ENCODE measurements at places on chromosomes 2 and 18. TPM values are rescaled to one million over a fixed set of nuclear protein-coding genes. Genes with fewer than 3 reads are reported as not detected.

GRCh38 chr2:8965216-8965969 is 38.1 kb downstream of the MBOAT2 start:
- DNase-seq, result no peak
- no peaks in the 10 kb centered on the region for H3K27me3 ChIP-seq
- H3K36me3 ChIP-seq, result peaks cover 5% of the 10 kb centered on the region

- DNase-seq, result no peak
- H3K4me3 ChIP-seq, result no peak overlapping the region
- no peak overlapping the region for H3K27ac ChIP-seq
- H3K4me1 ChIP-seq, result no peaks in the 10 kb centered on the region
- peaks cover 45% of the 10 kb centered on the region for H3K27me3 ChIP-seq
Observed at GRCh38 chr2:204140246-204140645, 203.7 kb downstream of the ICOS start.

DNA sequence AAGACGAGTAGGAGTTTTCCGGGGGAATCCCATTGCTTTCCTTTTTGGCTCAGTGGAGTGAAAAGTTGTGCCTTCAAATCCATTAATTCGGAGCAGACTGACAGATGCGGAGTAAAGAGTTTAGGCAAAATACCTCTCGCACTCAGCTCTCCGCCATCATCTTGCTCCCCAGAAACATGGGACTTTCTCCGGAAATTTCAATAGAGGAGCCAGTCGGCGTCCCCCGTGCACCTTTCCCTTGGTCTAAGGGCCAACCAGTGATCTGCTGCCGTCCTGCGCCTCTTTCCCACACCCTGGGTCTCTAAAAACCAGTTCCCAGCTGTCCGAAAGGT is 318 bp downstream of the TYW5 start:
- peak overlapping the region; percentile 81 for H3K27ac ChIP-seq
- peak; percentile 52 for DNase-seq
- H3K4me3 ChIP-seq, result peak overlapping the region; percentile 92
- peaks cover 28% of the 10 kb centered on the region for H3K4me1 ChIP-seq
- no peaks in the 10 kb centered on the region for H3K27me3 ChIP-seq
- H3K36me3 ChIP-seq, result peaks cover 16% of the 10 kb centered on the region

GRCh38 chr2:79935046-79935732 is 369.4 kb downstream of the LRRTM1 start:
- H3K4me3 ChIP-seq, result no peak overlapping the region
- H3K27me3 ChIP-seq, result peaks cover 17% of the 10 kb centered on the region
- no peaks in the 10 kb centered on the region for H3K4me1 ChIP-seq

- no peak overlapping the region for H3K4me3 ChIP-seq
- H3K27me3 ChIP-seq, result no peaks in the 10 kb centered on the region
- DNase-seq, result no peak
- H3K36me3 ChIP-seq, result no peaks in the 10 kb centered on the region
- H3K4me1 ChIP-seq, result no peaks in the 10 kb centered on the region
Observed at GRCh38 chr2:19632403-19632991, 269.3 kb downstream of the TTC32 start.

DNA sequence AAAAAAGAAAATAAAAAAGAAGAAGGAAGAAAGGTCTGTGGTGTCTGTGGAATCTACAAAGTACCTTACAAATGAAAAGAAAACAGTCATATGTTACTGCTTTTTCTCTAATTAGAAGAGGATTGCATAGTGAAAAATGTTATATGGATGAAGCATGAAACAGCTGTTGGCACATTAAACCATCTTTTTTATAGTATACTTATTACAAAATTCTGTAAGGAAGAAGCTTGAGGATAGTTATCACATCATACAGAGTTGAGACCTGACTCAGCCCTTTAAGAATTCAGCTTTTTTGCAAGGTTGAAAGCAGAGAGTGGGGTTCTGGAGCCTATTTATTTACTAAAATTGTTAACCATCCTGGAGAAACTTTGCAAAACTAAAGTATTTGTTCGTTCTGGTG is 222.7 kb downstream of the PHLPP1 start:
- H3K36me3 ChIP-seq, result no peaks in the 10 kb centered on the region
- no peak for DNase-seq
- no peak overlapping the region for H3K27ac ChIP-seq
- peaks cover 7% of the 10 kb centered on the region for H3K4me1 ChIP-seq
- H3K4me3 ChIP-seq, result no peak overlapping the region

Gene FIGN
- 3.1 TPM for total RNA-seq

Gene HOXD4
- not detected for total RNA-seq

Gene TRPM8
- 0.48 TPM for total RNA-seq

Gene REG3A
- total RNA-seq, result not detected

Gene KLHL30
- 0.80 TPM for total RNA-seq
